ENCODE measurements at places on chromosomes 6 and 20.
A peak's percentile ranks its signal among the peaks of the same experiment; 100 is the strongest.

DNA sequence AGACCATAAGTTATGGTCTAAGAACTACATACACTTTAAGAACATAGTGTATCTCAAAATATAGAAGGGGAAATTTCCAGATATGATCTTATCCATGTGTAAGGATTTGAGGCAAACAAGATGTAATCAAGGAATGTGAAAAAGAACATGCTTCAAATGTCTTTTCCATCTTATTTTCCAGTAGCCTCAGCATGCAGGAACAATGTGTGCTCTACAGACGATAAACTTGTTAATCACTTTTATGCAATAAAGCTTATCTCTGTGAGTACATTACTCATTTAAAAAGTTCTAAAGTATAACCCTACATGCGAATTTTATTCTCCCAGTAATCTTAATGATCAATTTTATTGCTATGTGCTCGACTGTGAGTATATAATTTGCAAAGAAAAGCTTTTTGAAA lies 185.2 kb downstream of the ALDH8A1 start:
- no peak for DNase-seq

- no peak for DNase-seq
Observed at GRCh38 chr6:55388211-55388610, 60.9 kb downstream of the GFRAL start.

GRCh38 chr6:109874086-109874485 lies 104.0 kb upstream of the GPR6 start:
- no peak for DNase-seq

DNA sequence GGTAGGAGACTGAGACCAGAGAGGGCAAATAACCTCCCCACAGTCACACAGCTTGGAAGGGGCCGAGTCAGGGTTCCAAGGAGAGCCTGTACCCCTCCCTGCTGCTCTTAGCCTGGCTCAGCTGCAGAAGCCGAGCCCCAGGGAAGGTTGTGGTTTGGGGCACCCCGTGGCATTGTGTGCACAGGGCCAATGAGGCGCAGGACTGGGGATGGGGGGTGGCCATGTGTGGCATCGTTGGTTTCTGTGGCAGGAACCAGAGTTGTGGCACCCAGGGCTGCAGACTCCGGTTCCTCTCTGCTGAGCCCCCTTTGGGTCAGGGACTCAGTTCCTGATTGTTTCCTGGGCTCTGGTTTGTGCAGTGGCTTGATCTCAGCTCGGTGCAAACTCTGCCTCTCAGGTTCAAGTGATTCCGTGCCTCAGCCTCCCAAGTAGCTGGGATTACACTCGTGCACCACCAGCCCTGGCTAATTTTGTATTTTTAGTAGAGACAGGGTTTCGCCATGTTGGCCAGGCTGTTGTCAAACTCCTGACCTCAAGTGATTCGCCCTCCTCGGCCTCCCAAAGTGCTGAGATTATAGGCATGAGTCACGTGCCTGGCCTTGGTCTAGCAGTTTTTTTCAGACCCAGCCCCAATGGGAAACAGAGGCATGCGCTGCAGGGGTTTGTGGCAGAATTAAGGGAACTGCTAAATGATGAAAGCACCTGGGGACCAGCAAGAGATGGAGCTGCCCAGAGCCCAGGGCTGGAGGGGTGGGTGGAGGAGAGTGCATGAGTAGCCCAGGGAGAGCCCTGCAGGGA lies 221.0 kb upstream of the SULF2 start:
- no peak for DNase-seq

- DNase-seq: no peak
Observed at GRCh38 chr6:2960935-2961334, 10.4 kb downstream of the SERPINB6 start.

DNA sequence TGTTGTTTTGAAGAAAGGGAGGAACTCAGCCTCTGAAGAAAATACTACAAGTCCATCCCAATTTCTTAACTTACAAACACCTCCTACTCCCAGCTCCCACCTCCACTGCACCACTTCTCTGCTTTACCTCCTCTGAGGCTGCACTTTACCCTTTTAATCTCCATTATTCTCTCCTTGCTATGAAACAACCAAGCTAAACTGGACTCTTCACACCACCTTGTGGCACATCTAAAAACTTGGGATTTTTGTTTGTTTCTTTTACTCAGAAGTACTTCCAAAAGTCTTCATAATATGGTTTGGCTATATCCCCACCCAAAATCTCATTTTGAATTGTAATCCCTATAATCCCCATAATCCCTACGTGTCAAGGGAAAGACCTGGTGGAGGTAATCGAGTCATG lies 142.2 kb downstream of the MOXD1 start:
- DNase-seq: no peak

GRCh38 chr6:148370176-148370575 lies 27.5 kb downstream of the SASH1 start:
- DNase-seq: no peak

GRCh38 chr6:121314381-121315112 lies 19.7 kb downstream of the TBC1D32 start:
- no peak for DNase-seq

GRCh38 chr6:123676793-123677192 lies 40.0 kb upstream of the TRDN start:
- DNase-seq: no peak

DNA sequence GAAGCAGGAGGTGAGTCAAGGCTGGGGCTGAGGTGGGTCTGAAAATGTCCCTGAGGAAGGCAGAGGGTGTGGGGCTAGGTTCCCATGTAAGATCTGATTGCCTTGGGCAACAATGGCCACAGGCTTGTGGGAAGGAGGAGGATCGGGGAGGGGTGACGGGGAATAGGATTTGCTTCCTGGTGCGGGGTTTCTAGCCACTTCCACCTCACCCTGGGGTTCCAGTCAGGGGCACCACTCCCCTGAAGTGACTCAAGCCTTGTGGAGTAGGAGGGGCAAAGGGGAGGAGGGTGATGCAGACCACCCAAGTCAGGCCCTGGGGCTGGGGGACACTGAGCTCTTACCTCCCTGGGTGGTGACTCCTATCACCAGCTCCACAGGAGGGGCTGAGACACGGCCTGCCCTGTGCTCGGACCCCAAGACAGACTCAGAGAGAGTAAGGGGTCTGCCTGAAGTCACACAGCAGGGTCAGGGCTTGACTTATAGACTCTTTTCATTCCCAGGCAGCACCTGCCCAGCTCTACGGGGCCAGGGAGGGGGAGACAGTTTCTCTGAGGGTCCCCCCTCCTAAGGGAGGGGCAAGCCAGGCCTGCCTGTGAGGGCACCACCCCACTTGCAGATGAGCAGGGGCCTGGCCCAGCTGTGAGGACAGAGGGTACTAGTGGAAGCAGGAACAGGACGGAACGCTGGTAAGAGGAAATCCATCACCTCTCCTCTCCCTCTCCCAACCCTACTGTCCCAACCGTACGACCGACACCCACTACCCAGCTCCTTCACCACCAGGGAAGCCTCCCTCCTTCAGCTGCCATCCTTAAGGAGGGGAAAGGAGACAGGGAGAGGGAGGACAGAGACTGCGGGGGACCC lies 12.4 kb upstream of the SPDEF start:
- DNase-seq: no peak

GRCh38 chr20:47789764-47790579 lies 4.7 kb upstream of the SULF2 start:
- no peak for DNase-seq

GRCh38 chr6:90025523-90026061 lies 131.3 kb downstream of the GJA10 start:
- DNase-seq: peak; percentile 64

DNA sequence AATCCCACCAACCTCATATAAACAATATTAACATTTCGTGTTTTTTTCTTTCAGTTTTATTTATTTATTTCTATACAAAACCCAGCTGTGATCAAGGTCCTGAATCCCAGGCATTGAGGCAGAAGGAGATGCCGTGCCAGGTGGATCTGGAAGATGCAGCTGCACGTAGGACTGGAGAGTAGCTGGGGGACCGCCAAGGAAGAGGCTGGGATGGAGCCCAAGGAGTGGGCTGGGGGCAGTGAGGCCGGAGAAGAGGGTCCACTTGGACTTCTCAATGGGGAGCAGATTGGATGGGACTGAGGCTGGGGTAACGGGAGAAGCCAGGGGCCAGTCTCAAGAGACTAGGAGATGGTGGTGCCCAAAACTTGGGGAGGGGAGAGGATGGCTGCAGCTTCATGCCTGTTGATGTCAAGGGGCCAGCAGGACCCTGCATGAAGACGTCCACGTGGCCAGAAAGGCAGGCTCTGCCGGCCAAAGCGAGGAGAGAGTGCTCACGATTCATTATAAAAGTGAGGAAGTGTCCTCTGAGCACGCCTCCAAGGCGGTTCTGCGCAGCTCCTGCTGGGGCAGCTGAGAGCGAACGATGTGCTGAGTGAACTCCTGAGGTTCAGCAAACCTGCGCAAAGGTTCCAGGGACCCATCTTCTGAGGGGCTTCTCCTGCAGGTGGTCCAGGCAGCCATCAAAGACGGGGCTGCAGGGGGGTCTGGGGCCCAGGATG lies 110.3 kb downstream of the BMP7 start:
- no peak for DNase-seq

DNA sequence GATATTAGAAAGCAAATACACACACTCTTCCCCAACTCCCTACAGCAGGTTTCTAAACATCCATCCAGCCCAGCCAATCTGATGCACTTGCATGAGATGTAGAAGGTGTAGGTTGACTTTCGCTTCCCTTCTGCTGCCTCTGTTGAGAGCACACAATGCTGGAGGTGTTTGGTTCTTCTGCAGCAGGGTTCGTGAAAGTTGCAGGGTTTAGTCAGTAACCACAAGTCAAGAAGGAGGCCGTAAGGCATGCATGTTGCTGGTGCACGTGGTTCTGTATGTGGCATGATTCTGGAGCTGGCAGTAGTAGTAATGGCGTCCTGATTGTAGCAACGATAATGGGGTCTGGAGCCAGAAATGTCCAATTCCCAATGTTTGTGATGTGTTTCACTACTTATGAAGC lies 53.0 kb downstream of the DEK start:
- no peak for DNase-seq

DNA sequence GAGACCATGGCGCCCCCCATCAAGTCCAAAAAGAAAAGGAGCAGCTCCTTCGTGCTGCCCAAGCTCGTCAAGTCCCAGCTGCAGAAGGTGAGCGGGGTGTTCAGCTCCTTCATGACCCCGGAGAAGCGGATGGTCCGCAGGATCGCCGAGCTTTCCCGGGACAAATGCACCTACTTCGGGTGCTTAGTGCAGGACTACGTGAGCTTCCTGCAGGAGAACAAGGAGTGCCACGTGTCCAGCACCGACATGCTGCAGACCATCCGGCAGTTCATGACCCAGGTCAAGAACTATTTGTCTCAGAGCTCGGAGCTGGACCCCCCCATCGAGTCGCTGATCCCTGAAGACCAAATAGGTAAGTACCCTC lies 41.7 kb upstream of the NAA20 start:
- no peak for DNase-seq

GRCh38 chr6:139135578-139136545 lies 982 bp downstream of the HECA start:
- DNase-seq: no peak

DNA sequence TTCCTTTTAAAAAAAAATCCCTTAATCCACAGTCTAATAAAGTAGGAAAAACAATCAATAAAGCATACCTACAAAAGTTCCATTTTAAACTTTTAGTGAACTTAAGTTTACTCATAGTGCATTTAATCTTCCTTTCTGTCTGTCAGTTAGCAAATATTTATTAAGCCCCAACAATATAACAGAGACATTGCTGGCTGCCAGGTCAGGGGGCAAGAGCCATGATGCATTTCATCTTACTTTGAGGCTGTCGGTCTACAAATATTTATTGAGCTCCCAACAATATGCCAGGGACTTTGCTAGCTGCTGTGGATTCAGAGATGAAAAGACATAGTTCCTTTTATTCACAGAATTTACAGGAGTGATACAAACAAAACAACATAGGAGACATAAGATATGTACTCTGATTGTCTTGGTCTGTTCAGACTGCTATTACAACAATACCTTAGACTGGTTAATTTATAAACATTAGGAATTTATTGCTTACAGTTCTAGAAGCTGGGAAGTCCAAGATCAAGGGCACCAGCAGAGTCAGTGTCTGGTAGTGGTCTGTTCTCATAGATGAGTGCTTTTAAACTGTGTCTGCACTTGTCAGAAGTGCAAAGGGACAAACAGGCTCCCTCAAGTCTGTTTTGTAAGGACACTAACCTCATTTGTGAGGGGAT lies 118.6 kb downstream of the PLCB1 start:
- DNase-seq: no peak

DNA sequence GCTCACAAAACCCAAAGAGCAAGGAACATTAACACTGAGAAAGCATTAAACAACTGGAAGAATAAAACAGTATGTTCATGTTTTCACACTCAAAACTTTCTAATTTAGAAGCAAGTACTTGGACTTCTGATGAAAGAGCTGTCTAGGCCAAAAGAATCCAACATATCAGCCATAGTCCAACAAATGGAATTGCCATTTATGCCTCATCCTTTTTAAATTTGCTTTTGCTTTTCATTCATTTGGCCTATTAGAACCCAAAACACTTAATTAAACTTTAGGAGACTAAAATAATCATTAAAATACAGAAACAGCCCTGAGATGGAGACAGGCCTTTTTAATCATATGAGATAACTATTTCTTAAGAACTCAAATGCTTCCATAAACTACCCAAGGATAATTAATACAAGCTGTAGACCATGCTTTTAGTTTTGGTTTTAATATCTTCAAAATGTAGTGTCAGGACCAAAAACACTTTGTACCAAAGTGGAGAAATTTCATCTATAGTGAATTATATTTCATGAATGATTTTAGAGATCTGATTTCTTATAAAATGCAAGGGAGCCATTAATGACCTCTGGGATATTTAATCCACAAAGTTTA lies 166.5 kb downstream of the KIF6 start:
- no peak for DNase-seq

DNA sequence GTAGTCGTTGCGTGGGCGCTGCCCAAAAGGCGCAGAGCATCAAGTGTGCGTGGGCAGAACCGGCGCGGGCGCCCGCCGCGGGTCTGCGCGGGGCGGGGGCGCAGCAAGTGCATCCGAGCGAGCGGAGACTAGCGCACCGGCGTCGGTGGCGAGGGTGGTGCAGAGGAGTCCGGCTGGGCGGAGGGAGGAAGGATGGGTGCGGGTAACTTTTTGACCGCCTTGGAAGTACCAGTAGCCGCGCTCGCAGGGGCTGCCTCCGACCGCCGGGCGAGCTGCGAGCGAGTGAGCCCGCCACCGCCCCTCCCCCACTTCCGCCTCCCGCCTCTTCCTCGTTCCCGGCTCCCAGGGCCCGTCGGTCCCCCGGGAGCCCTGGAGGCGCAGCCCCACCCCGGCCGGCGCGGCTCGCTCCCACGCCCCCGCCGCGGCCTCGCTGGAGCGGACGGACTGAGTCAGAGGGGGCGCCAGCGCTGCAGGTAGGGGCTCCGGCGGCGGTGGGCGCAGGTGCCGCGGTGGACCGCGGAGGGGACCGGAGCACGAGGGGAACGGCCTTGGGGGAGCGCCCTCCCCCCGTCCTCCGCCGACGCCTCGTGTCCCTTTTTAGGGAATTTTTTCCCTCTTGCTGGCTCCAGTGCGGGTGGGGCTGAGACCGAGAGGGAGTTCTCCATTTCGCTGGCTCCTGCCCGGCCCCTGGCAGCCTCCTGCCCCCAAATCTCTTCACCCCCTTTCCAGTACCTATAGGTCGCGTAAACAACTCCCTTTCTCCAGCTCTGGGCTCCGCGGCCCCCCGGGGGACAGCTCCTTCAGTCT lies 1.6 kb upstream of the DBNDD2 start:
- DNase-seq: peak; percentile 33

GRCh38 chr6:87152526-87152955 lies 2.8 kb upstream of the ZNF292 start:
- no peak for DNase-seq

All from activated CD4-positive, alpha-beta T cell treated with anti-CD3 and anti-CD28 coated beads, Interleukin-2, amount 50 U/mL, for 24 hours (primary cell).